Smooth muscle cell of the umbilical artery (primary cell): ENCODE measurements at places on chromosomes 12 and 14. TPM values are rescaled to one million over a fixed set of nuclear protein-coding genes. Genes with fewer than 3 reads are reported as not detected.

Gene CRACR2A
- total RNA-seq = 0.78 TPM in 1 of 2 replicates, not detected in the other

Gene SLC38A2
- total RNA-seq = 504 and 566 TPM in 2 replicates

Gene PPM1H
- 0.97 and 1.2 TPM in 2 replicates for total RNA-seq

Gene ASB2
- total RNA-seq = 2.1 and 4.2 TPM in 2 replicates

Gene GPR68
- total RNA-seq = 6.8 and 10.1 TPM in 2 replicates

Gene MYH6
- not detected in 2 replicates for total RNA-seq
